ENCODE measurements at places on chromosomes 3 and 15.

- DNase-seq = no peak
Observed at GRCh38 chr3:60514085-60514649, 737.1 kb downstream of the FHIT start.

DNA sequence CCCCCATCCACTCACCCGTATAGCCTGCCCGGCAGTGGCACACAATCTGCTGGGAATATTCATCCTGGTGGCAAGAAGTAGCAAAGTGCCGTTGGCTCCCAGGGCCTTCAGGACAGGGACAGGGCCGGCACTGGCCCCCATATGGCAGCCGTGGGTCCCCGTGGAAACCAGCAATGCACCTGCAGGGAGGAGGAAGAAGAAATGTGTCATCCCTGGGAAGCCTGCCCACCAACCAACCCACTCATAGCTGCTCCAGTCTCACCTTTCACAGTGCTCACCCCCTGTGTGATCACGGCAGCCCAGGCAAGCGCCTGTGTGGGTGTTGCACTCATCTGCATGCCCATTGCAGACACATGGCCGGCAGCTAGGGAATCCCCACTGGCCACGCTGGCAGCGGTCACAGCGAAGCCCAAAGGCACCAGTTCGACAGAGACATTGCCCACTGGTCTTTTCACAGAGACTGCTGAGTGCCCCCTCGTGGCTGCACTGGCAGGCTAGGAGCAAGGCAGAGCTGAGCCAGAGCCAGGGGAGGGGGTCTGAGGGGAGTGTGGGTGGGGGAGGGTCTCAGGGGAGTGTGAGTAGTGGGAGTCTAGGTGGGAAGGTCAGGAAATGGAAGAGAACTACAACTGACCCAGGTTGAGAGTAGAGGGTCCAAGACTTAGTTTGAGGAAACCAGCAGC lies 4.5 kb upstream of the USP19 start:
- no peak for DNase-seq

- no peak for DNase-seq
Observed at GRCh38 chr3:133168025-133168401, 129.8 kb downstream of the TMEM108 start.

GRCh38 chr3:66038384-66038725 lies 363 bp downstream of the MAGI1 start:
- no peak for DNase-seq

GRCh38 chr3:43378066-43378935 lies 92.0 kb downstream of the SNRK start:
- peak; percentile 67 for DNase-seq

DNA sequence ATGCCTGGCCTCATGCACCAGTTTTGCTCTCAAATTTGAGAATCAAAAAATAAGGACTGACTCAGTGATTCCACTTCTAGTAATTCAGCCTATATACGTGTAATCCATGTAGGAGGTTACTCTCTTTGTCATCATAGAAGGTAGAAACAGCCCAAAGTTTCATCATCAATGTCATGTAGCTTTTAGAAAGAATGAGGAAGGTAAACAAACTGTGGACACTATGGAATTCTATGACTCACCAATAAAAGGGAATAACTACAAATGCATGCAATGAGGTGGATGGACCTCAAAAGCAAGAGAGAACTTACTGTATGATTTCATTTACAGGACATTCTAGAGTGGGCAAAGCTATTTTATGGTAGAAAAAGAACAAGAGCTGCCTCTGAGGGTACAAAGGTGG lies 93.2 kb upstream of the LRIG1 start:
- no peak for DNase-seq

DNA sequence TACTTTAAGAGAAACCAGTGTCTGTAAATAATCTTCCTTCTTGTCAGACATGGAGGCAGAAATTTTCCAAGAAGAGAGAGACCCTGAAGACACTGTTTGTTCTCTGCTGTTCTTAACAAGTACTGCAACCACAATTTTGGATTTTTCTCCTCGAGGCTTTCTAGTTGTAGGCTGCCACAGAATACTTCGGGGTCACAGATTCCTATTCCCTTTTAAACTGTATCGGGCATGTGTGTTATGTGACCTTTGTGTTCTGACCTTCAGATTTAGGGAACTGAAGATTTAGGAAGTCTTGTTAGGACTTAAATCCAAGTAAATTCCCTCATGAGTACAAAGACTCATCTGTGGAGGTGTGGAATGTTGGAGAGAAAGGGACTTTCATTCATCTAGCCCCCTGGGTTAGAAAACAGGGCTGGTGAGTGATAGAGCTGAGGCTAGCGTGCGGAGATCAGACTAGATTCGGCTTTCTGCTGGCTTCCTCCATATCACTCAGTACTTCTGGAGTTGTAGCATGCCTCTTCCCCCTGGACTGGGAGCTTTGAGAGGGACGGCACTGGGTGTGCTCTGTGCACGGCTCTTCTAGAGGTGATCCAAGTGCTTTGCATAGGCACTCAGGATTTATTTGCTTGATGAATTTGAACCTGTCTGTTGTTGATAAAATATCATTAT lies 237.0 kb downstream of the LPP start:
- no peak for DNase-seq
